Hair follicle dermal papilla cell (primary cell): ENCODE measurements at places on chromosomes 1 and 21. TPM values are rescaled to one million over a fixed set of nuclear protein-coding genes. Genes with fewer than 3 reads are reported as not detected.

The SPOCD1 gene
- total RNA-seq, result 49.1 and 51.1 TPM in 2 replicates

The CD1E gene
- total RNA-seq, result not detected in 2 replicates

The PAQR6 gene
- 0.49 and 0.65 TPM in 2 replicates for total RNA-seq

The LYPD8 gene
- not detected in 2 replicates for total RNA-seq

The IRF2BP2 gene
- 93.4 and 117 TPM in 2 replicates for total RNA-seq
